ENCODE measurements at places on chromosomes 11 and 22.

GRCh38 chr11:8656291-8656690 lies 26.2 kb downstream of the TRIM66 start:
- DNase-seq, result no peak

GRCh38 chr11:134261626-134262488 lies 8.5 kb downstream of the ACAD8 start:
- no peak for DNase-seq

- no peak for DNase-seq
These were observed 13.6 kb upstream of the JAML start for GRCh38 chr11:118238421-118238820.

DNA sequence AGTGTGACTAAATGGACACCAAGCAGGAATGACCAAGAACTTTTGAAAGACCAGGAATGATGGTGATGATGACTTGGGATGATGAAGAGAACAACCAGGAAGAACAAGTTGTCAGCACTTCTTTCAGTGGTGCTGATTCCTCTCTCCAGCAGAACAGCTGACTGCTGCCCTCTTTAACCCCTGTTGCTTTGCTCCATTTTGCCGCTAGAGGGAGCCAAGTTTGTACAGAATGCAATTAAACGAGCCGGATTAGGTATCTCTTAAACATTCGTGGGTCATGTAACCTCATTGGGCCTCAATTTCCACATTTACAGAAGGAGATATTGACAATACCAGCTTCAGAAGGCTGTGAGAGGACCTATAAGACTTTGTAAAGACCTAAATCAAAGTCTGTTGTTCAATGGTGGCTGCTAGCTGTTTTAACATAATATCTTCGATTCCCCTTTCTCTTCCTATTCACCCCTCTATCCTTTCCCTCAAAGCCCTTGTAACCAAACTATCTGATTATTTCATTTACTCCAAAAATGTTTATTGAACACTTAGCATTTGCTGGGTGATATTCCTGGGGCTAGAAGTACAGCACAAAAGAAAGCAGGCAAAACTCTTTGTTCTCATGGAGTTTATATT lies 1.9 kb downstream of the OR4S1 start:
- DNase-seq, result peak; percentile 2

GRCh38 chr11:26017903-26018302 lies 314.0 kb upstream of the ANO3 start:
- no peak for DNase-seq

DNA sequence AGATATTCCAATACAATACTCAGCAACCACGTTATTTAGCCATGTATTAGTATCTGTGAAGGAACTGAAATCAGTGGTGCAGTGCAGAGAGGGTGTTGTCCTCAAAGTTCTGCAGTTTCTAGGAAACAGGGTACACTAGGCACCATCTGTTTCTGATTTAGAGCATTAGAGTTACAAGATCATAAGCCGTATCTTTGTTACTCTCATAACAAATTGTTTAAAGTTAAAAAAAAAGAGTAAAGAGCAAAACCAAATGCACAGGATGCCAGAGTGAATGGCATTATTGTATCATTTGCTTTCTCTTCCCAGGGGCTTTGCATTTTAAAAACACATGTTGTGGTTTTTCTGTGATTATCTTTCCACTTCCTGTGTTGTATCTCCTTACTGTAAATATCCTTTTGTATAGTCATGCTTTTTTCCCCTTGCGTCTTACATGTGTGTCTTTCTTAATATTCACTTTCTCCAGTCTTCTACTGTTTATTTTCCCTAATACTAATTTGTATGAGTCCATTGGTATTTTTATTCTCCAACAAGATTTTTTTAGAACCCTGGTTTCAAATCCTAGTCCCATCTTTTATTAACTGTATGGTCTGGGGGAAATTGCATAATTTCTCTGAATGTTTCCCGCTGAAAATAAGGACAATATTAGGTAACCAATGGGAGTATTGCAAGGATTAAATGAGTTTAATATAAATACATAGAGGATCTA lies 15.2 kb upstream of the NUP160 start:
- no peak for DNase-seq

- DNase-seq, result peak; percentile 77
These were observed 7.5 kb downstream of the DIXDC1 start for GRCh38 chr11:111944651-111945051.

GRCh38 chr22:20062766-20063083 lies 17.3 kb upstream of the DGCR8 start:
- DNase-seq, result peak; percentile 54

GRCh38 chr11:92329137-92329536 lies 104.5 kb downstream of the FAT3 start:
- no peak for DNase-seq

GRCh38 chr11:12540913-12541582 lies 133.2 kb upstream of the TEAD1 start:
- DNase-seq, result no peak

GRCh38 chr11:73394416-73395296 lies 18.5 kb downstream of the RELT start:
- no peak for DNase-seq

GRCh38 chr11:44595006-44595405 lies 29.5 kb downstream of the CD82 start:
- no peak for DNase-seq

DNA sequence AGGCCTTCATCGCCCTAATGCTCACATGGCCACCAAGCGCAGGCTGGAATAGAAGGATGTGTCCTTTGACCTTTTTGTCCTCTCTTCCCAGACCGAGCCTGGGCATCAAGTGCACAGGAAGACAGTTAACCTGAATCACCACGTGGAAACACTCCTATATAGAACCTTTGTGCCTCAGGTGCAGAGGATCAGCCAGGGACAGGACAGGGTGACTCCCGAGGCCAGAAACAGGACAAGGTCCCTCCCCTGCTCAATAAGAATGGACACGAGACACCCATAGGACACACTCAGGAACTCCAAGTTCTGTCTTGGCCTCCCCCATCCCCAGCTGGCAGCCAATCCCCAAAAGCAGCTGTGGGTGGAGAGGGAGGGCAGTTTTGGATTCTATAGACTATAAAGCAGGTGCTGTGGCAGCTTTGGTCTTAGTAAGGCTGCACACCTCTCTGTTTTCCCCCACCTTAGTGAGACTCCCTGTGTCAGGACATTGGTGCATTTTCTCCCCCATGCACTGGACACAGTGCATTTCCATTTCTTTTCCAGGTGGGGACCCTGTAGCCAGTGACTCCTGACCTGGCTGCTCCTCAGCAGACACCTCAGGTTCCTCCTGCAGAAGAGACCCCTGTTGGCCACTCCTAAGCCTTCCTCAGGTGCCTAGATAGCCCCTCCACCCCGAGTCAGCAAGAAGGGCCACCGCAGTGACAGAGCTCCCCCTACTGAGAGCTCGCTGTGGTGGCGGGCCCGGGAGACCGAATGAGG lies 43.6 kb upstream of the POU2AF1 start:
- DNase-seq, result no peak

GRCh38 chr22:29126670-29127395 lies 54.0 kb downstream of the KREMEN1 start:
- no peak for DNase-seq

DNA sequence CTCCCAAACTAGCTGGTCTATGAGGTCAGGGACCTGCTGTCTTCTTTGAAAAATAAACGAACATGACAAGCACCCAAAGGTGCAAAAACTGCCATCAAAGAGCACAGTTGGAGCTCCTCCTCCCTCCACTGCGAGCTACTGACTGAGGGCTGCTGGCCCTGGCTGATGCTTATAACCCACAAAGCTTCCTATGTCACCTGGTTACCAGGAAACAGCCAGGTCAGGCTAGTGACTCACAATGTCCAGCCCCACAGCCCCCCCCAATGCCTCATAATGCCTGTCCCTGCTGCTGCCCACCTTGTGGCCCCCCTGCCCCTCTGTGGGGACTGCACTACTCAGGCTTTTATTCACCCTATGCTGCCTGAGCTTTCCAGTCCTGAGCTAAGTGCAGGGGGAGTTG lies at the start of gene DRICH1:
Gene DRICH1 (minus strand): TSS at position 144 of the 400 bp plus-strand sequence. CDS start 298 bp downstream, outside the sequence.
- DNase-seq, result no peak

- DNase-seq, result no peak
These were observed 53.9 kb upstream of the TSKU start for GRCh38 chr11:76729214-76729613.

DNA sequence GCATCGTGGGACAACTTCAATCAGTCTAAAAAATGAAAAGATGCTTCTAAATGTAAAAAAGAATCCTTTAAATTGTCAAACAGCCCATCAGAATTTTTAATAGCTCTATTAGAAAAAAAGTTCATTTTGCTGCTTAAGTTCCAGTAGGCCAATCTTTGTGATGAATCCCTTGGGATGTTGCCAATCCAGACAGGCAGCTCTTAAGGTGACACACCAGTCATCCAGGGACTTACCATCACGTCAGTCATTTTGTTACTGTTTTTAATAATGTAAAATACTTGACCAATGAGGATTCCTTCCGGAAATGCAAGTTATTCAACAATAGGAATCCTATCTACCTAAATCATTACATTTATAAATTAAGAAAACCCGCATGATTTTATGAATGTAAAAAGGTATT lies 47.8 kb upstream of the TMEM45B start:
- no peak for DNase-seq

- DNase-seq, result no peak
These were observed 243.3 kb upstream of the B3GAT1 start for GRCh38 chr11:134655189-134655989.

GRCh38 chr11:77966338-77966737 lies 28.1 kb downstream of the INTS4 start:
- DNase-seq, result no peak

DNA sequence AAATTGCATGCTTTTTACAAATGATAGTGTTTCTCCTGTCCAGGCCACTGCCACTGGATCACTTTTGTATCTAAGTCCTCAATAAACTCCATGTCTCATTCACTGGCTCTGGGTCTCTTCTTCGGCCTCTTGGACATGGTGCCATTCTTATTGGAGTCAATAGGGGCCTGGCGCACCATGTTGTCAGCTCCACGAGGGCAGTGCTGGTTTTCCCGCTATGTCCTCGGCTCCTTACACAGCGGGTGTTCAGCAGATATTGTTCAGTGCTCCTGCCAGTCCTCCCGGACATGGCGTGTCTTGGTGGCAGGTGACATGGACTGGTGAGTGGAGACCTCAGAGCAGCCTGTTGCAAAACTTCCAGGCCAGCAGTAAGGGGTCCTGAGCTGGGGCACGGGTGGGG lies 3.6 kb upstream of the FAM118A start:
- DNase-seq, result no peak

- no peak for DNase-seq
These were observed 9.7 kb upstream of the RNF141 start for GRCh38 chr11:10550503-10551289.

GRCh38 chr11:103906291-103906867 lies 130.1 kb upstream of the DDI1 start:
- DNase-seq, result no peak

DNA sequence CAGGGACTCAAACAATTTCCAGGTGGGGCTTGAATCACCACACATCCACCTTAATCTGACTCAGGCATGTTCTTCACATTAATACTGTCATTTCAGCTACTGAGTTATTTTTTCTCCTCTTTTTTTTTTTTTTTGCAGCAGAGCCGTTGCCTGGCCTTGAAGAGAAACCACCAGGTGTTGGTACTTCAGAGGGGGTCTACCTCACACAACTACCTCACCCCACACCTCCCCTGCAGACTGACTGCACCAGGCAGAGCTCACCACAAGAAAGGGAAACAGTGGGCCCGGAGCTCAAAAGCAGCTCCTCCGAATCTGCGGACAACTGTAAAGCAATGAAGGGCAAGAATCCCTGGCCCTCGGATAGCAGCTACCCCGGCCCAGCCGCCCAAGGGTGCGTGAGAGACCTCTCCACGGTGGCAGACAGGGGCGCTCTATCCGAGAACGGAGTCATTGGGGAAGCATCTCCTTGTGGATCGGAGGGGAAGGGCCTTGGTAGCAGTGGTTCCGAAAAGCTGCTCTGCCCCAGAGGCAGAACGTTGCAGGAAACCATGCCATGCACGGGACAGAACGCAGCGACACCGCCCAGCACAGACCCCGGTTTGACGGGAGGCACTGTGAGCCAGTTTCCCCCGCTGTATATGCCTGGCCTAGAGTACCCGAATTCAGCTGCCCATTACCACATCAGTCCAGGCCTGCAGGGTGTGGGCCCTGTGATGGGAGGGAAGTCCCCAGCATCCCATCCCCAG lies 15.1 kb upstream of the SLC25A18 start:
- DNase-seq, result no peak

DNA sequence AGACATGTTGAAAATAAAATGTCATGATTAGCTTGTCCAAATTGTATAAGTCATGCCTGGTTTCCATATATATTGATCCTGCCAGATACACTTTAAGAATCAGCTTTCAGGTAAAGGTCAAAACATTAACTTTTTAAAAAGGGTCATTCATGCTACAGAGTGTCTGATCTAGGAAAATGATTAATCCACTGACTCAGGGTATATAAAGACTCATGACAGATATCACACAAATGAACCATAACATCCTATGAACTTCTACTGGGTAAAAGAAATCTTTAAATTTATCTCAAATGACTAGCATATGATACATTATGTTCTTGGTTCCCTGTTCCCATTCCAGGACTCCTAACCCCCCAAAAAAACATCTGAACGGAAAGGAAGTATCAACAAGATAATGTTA lies 11.7 kb downstream of the MRTFA start:
- DNase-seq, result no peak

- DNase-seq, result no peak
These were observed 37.5 kb upstream of the NNMT start for GRCh38 chr11:114258696-114259095.

GRCh38 chr22:28594797-28595462 lies 84.7 kb downstream of the TTC28 start:
- no peak for DNase-seq

DNA sequence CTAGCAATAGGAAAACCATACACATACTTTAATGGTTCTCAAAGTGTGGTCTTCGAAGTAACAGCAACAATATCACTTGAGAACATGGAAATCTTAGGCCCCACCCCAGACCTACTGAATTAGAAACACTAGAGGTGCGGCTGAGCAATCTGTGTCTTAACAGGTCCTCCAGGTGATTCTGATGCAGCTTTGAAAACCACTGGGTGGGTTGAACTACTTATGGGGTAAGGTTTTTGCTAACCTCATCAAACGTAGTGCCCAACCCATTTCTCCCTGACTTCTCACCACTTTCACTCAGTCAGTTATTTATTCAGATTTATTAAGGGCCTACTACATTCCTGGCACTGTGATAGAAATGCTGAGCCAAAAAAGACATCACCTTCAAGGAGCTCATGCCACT lies 3.7 kb downstream of the MPZL2 start:
- DNase-seq, result no peak

DNA sequence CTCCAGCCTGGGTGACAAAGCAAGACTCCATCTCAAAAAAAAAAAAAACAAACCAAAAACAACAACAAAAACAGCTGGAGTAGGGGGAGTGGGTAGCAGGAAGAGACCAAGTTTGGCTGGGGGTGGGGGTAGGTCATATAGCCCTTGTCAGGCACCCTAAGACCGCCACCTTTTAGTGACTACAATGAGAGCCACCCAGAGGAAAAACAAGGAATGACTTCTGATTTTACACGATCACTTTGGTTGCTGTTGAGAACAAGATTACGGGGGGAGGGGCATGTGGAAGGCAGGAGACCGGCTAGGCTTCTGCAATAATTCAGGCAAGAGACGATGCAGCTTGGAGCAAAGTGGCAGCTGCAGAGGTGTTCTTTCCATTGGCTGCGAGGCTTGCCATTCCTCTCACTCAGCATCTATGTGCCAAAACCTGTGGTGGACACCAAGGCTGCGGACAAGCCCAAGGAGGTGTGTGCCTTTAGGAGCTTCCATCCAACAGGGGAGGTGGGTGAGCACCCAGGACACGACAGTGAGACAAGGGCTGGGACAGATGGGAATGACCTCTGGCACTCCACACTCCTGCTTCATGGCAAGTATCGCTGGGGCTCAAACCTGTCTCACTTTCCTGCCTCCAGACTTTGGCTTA lies 1.7 kb downstream of the RPS19BP1 start:
- DNase-seq, result no peak
